ENCODE measurements at places on chromosomes 11 and 22.

- DNase-seq = no peak
Measured at GRCh38 chr22:38191731-38192474, 9.9 kb upstream of the MAFF start.

GRCh38 chr11:131683666-131684065, 313.3 kb downstream of the NTM start:
- DNase-seq = no peak

GRCh38 chr11:102225689-102226568, 91.4 kb upstream of the BIRC3 start:
- DNase-seq = no peak

GRCh38 chr11:108805030-108805429, 140.2 kb downstream of the DDX10 start:
- DNase-seq = no peak

GRCh38 chr11:13868710-13869397, 93.7 kb upstream of the SPON1 start:
- DNase-seq = no peak

- no peak for DNase-seq
Measured at GRCh38 chr11:109093354-109093753, 328.6 kb upstream of the C11orf87 start.

- DNase-seq = no peak
Measured at GRCh38 chr11:73154178-73154577, 12.1 kb upstream of the FCHSD2 start.

- DNase-seq = peak; percentile 23
Measured at GRCh38 chr22:30605449-30606110, 1.4 kb upstream of the TCN2 start.

- DNase-seq = no peak
Measured at GRCh38 chr22:45823336-45823735, 151.7 kb downstream of the ATXN10 start.

DNA sequence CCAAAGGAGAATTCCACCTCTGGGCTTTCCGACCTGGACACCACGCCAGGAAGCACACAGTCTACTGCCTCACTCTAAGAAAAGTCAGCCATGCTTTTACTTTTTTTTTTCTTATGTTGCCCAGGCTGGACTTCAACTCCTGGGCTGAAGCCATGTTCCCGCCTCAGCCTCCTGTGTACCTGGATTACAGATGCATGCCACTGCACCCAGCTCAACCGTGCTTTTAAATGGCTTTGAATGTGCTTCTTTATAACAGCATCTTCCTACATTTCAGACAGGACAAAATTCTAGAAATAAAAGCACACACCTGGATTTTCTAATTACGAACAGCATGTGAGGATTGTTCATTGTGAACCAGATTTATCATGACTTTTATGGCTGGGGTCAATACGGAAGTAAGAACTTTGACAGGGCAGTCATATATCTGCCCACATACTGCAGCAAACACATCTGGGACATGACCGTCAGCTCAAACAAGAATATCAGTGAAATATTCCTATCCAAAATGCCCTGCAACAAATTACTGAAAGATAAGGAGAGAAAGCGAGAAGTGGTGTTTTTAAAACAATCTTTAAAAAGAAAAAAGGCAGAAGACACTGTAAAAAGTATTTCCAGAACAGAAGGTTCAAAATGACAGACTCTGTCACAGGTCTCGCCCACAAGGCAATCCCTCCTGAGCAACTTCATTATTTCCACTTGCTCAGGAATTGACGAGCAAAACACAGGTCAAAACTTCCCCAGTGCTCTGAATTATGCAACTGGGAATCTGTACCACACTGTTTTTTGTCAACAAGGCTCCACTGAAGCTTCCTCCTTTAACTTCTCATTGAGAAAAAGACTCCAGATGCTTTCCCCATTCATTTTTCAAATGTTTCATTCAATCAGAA, 42.1 kb downstream of the PACSIN2 start:
- DNase-seq = no peak

- no peak for DNase-seq
Measured at GRCh38 chr22:22159384-22159783, 85.2 kb upstream of the VPREB1 start.

DNA sequence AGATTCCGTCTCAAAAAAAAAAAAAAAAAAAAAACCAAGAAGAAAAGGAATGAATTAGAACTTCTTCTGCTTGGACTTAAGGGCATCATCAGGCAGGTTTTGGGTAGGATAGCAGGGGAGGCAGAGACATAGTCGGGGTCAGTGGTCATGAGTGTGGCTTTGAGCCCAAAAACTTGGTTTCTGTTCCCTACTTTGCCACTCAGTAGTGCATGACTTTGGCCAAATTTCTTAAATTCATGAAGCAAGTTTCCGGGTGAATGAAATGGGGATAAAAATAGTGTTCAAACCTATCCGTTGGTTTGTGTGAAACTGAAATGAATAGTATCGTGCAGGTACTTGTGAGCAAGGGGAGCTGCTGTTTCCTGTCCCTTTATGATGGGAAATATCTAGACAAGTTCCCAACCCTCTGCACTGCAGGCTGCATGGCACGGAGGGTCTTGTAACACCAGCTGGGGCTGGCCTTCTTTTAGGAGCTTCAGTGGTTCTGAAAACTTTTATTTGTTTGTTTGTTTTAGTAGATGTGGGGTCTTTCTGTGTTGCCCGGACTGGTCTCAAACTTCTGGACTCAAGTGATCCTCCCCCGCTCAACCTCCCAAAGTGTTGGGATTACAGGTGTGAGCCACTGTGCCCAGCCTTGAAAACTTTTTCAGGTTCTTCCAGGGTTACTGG, 18.4 kb downstream of the NEAT1 start:
- DNase-seq = no peak

GRCh38 chr11:70491696-70492472, 93.6 kb downstream of the CTTN start:
- DNase-seq = no peak

- DNase-seq = no peak
Measured at GRCh38 chr22:27461470-27461869, 340.1 kb downstream of the MN1 start.

GRCh38 chr22:48827268-48827846, 1000.3 kb downstream of the BRD1 start:
- no peak for DNase-seq

GRCh38 chr11:100753172-100753543, 66.1 kb downstream of the ARHGAP42 start:
- DNase-seq = no peak

DNA sequence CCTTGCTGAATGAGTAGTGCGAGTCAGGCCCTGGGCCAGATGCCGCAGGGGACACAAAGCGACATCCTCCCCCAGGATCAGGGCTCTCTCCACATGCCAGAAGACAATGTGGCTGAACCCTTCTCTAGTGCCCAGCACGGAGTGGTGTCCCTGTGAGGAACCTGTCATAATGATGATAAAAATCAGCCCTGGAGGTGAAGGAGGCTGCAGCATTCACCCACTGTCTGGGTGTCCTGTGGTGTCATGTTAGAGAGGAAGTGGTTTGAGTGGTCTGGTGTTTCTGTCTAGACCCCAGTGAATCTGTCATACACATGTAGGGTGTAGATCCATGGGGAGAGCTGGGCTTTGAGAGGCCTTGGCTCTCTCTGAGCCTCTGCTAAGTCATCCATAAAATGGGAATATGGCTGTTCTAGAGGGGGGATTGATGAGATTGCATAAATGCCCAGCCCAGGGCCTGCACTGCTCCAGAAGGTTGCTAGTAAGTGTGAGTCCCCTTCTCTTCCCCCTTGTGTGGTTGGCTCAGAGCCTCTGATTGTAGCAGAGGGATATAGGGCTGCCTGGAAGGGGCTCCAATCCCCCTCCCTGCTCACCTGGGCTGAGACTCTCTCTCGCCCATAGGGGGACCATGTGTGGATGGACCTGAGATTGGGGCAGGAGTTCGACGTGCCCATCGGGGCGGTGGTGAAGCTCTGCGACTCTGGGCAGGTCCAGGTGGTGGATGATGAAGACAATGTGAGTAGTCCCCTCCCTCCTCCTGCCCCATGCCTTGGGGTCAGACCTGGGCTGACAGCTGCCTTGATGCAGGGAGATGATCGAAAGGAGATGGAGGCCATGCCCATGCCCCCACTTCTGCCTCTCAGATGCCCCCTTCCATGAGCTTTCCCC, 14.3 kb downstream of the MYO7A start:
- no peak for DNase-seq

DNA sequence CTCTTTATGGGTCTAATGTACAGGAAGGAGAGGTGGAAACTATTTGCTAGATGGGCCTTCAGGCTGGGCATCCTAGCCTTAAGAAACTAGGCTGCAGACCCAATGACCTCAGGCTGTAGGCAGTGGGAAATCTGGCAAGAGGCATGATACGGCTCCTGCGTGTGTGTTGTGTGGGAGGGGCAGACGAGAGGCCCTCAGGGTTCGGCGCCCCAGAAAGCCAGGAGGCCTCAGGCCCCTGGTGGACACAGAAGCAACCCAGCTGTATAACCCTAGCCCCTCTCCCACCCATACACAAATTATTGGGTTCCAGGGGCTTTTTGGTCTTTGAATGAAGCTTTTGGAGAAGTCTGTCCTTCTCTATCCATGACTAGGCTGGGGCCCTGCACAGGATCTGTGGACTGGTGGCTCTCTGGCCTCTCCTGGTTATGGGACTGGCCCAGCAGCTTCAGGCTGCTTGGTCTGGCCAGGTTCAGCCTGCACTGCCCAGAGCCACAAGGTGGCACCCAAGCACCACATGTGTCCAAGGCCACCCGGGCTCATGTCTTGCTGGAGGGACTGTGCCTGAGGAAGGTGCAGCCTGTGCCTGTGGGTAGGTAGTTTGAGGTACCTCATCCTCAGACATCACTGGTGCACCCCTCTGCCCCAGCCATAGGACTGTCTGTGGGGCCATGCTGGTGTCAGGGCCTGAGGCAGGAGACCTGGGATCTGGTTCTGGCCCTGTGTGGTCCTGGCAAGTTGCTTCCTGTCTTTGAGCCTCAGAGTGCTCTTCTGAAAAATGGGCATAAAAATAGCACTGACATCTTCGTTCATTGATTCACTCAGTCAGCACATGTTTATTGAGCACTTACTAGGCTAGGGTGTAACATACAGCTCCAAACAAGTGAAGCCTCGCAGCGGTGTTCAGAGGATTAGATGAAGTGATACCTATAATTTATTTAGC, 87.5 kb downstream of the RRM1 start:
- DNase-seq = peak; percentile 89
